ENCODE measurements at places on chromosomes 5 and 9.

DNA sequence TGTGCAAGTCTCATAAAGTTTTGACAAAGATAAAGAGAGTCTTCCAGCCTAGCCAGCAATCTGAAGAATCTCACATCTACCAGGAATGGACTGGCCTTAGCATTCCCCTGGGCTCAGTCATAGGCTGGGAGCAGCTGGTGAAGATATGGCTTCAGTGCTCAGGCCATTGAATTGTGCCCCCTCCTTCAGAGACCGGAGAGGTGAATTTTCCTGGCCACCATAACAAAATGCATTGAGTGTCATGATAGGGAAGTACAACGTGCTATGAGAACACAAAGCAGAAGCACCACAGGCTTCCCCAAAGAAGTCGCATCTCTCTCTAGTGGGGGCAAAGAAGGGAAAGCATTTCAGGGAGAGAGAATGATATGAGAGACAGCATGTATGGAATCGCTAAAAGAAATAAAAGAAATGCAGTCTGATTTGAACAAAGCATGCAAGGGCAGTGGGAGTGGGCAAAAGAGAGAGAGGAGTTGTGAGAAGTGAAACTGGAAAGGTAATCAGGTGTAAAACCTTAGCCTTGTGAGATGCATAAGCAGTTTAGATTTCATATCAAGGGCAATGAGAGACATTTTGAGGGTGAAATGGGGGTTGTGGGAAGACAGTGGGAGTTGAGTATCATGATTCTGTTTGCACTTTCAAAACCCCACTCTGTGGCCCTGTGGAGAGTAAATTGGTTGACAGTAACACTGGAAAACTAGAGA is 57.1 kb upstream of the NMUR2 start:
- DNase-seq, result no peak

DNA sequence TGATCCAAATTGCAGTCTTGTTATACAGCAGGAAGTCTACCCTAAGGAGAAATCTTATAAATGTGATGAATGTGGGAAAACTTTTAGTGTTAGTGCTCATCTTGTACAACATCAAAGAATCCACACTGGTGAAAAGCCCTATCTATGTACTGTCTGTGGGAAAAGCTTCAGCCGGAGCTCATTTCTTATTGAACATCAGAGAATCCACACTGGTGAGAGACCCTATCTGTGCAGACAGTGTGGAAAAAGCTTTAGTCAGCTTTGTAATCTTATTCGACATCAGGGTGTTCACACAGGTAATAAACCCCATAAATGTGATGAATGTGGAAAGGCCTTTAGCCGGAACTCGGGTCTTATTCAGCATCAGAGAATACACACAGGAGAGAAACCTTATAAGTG is 10.4 kb downstream of the ZNF189 start:
- no peak for DNase-seq

DNA sequence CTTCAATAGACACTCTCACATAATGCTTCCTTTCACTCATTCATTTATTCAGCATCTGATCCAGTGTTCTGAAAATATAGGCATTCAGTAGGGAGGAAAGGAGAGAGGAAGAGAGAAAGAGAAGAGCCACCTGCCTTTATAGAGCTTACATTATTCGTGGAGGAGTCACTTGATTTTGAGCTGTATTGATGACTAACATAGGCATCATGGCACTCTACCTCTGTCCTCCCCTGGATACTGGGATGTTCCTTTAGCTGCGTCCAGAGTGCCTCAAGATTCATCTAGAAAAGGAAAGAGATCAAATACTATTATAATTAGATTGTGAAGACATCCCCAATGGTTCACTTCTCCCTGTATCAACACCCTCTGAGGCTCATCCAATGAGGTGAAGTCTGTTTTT is 345.1 kb downstream of the SPATA31D1 start:
- DNase-seq, result no peak

- DNase-seq, result no peak
Measured at GRCh38 chr5:14385019-14385418, 196.6 kb upstream of the OTULINL start.

GRCh38 chr9:96884443-96884842 is 30.1 kb upstream of the ZNF782 start:
- DNase-seq, result no peak

- no peak for DNase-seq
Measured at GRCh38 chr9:130451509-130452388, 7.0 kb downstream of the ASS1 start.

DNA sequence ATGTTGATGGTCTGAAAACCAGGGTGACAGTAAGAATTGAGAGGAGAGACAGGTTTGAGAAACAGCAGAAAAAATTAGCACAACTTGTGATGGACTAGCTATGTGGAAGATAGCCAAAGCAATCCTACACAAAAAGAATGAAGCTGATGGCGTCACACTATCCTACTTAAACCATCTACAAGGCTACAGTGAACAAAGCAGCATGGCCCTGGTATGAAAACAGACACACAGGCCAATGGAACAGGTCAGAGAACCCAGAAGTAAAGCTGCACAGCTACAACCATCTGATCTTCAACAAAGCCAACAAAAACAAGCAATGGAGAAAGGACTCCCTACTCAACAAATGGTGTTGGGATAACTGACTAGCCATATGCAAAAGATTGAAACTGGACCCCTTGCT is 7.5 kb upstream of the UBE2R2 start:
- DNase-seq, result no peak

GRCh38 chr9:26919698-26920097 is 27.1 kb upstream of the CAAP1 start:
- DNase-seq, result no peak

DNA sequence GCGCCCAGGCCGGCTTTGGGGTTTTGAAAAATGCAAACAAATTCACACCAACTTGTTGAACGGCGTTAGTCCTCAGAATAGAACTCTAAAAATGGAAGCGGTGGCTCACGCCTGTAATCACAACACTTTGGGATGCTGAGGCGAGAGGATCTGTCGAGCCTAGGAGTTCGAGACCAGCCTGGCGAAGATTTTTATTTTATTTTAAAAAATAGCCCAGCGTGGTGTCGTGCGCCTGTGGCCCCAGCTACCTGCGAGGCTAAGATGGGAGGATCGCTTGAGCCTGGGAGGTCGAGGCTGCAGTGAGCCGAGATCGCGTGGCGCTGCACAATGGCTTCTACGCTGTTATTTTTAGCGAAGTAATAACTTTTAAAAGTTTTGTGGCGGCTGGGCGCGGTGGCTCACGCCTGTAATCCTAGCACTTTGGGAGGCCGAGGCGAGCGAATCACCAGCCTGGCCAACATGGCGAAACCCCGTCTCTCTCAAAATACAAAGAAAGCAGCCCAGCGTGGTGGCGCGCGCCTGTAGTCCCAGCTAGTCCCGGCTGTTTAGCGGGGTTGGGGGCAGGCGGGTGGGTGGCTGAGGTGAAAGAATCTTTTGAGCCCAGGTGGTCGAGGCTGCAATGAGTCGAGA is 694 bp upstream of the PLIN2 start:
- no peak for DNase-seq

GRCh38 chr5:92944903-92945604 is 636.0 kb downstream of the NR2F1-AS1 start:
- DNase-seq, result no peak

- no peak for DNase-seq
Measured at GRCh38 chr9:94900222-94901018, 173.9 kb downstream of the AOPEP start.

GRCh38 chr9:69476797-69477196 is 151.8 kb downstream of the ENTREP1 start:
- no peak for DNase-seq

DNA sequence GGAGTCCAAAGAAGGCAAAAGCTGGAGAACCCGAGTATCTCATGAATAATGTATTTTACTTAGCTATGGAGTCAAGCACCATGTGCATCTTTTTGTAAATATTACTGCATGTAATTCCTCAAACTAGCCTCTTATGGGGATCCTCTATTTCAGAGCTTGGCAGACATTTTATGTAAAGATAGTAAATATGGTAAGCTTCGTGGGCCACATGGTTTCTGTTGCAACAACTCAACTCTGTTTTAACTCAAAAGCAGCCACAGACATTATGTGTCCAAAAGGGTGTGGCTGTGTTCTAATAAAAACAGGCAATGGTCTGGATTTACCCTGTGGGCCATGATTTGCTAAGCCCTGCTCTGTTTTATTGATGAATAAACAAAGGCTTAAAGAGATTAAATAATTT is 17.3 kb downstream of the DAPK1 start:
- DNase-seq, result no peak

DNA sequence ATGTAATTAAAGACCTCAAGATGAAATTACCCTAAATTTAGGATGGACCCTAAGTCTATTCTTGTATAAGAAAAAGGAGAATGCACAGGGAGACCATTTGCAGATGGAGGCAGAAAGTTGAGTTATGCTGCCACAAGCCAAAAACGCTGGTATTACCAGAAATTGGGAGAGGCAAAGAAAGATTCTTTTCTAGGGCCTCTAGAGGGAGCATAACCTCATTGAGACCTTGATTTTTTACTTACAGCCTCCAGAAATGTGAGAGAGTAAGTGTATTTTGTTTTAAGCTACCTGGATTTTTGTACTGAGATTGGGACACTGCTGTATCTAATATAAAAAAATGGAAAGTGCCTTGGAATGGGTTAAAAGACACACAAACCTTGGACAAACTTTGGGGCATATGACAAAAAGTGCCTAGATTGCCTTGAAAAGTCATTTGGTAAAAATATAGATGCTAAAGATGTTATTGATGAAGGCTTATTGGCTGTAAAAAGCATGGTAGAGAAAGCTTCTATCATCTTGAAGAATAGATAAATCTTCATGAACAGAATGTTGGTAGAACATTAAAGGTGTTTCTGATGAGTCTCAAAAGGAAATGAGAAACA is 174.7 kb upstream of the PRDM9 start:
- DNase-seq, result no peak

DNA sequence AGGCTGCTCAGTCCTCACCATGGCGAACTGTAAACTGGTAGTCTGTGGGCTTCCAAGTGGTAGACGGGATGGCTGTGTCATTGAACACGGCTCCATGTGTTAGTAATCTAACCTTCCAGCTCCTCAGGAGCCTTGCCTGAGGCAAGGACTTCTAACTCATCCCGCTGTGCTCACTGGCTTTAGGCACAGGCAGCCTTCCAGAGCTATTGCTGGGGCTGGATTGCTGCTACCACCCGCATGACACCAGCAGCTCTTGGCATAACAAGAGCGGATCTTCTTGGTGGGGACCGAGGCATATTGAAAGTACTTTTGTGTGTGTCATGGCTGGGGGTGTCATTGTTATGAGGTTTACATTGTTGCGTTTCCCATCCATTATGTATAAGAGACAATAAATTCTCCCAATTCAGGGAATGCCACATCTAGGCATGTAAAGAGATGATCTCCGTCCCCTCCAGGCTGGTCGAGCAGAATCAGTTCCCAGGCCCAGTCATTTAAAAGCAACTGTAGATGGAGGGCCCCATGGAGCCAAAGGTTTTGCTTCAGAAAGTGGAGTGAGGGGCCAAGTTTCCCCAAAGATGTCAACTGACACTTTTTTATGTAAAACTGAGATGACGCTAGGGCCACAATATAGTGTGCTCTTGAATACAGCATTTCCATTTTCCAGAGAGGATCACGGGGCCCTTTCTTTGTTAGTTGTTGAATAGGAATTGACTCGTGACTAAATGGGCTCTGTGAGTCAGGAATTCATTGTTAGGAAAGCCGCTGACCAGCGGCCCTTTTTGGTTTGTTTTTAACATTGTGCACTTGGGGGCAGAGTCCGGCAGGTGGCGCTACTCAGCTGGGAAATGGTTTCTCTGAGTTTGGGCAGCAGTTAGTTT is 759.5 kb downstream of the TAF11L14 start:
- DNase-seq, result no peak

GRCh38 chr5:41347569-41347968 is 134.2 kb upstream of the C6 start:
- DNase-seq, result no peak

DNA sequence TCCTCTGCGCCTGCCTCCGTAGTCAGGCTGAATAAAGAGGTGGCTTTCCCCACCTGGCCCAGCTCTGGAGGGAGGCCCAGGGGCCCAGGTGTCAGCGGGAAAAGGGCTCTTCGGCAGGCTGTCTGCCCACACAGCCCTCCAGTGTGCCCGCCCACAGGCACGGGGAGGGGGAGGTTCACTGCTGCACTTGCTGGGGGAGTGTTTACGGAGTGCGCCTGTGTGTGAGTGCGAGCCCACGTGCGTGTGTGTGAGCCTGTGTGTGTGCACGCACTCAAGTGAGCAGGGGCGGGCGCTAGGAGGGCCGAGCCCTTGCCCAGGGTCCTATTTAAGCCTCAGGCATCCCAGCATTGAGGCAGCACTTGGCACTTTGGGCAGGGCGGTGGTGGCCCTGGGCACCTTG is 10.9 kb downstream of the DNLZ start:
- no peak for DNase-seq

GRCh38 chr5:17070647-17071046 is 134.6 kb upstream of the MYO10 start:
- no peak for DNase-seq

DNA sequence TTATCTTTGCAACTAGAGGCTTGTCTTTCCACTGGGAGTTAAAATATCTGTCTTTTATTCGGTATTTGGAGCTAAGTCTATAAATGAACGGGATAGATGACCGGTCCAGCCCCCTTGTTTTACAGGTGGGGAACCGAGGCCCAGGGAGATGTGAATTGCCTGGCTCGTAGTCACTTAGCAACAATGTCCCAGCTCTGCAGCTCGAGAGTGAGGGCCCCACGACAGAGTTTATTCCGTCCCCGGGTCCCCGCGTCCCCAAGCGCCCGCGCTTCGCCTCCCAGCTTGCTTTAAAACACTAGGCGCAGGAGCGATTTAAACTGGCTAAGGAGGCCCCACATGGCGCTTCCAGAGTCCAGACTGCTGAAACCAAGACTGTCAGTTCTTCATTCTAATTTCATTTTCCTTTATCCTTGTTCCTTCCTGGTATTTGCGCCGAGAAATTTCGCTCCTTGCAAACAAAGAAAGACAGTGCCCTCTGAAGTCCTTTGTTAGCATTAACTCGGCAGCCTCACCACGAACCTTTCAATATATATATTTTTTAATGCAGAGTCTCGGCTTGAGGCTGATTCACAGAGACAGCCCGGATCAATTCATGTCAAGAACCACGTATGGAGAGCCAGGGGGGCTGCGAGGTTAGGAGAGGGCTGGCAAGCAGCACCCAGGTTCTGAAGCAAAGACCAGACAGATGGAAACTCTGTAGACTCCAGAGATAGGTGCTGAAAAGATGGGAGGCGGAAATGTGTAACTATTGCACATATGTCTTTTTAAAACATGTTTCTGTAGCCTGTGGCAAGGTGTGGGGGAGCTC is 1.4 kb upstream of the ENC1 start:
- no peak for DNase-seq

Data from stimulated activated CD8-positive, alpha-beta memory T cell treated with anti-CD3 and anti-CD28 coated beads, Interleukin-4, amount 100 ng/mL, for 4 hours (primary cell).